ENCODE measurements at places on chromosomes 7 and 10.

DNA sequence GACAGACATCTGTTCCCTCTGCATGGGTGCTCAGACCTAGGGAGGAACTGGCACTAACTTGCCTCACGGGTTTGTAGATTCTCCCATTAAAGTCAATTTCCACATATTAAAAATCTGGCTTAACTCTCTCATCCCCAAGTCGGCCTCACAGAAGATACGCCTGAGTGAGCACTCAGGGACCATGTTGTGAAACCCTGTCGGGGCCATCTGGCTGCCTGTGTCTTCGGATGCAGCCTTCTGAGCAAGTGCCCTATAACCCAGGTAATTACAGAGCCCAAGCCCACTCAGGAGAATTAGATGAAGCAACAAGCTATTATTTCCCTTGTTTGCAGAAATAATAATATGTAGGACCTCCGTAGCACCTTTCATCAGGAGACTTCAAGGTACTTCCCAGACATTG is 219.3 kb upstream of the GLI3 start:
- no peak for DNase-seq

GRCh38 chr10:86662186-86663045 is 5.9 kb upstream of the LDB3 start:
- no peak for DNase-seq

DNA sequence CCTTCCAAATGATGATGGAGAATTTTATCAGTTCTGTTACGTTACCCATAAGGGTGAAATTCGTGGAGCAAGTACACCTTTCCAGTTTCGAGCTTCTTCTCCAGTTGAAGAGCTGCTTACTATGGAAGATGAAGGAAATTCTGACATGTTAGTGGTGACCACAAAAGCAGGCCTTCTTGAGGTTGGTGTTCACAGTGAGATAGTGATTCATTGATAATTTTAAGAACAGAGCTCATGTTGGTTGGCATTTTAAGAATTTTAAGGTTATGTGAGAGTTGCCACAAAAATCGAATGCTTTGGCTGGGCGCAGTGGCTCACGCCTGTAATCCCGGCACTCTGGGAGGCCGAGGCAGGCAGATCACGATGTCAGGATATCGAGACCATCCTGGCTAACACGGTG is 25.9 kb downstream of the TAX1BP1 start:
- no peak for DNase-seq

DNA sequence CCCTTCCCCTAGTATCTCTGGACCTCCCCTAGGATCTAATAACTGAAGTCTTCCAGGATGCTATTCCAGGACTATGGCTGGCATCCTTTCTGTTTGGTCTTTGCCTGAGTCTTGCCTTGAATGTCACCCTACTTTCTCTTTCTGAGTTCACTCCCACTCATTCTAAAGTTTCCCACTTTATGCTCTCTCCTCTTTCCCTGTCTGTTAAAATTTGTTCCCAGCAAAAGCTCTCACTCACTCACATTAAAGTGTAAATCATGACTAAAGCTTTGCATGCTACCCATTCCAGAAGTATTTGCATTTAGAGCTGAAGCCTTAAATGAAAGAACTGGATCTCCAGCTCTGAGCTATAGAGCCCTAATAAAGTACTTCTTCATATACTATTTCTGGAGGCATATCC is 42.1 kb upstream of the RAPGEF5 start:
- no peak for DNase-seq

GRCh38 chr10:3406556-3406955 is 234.0 kb upstream of the PITRM1 start:
- no peak for DNase-seq

DNA sequence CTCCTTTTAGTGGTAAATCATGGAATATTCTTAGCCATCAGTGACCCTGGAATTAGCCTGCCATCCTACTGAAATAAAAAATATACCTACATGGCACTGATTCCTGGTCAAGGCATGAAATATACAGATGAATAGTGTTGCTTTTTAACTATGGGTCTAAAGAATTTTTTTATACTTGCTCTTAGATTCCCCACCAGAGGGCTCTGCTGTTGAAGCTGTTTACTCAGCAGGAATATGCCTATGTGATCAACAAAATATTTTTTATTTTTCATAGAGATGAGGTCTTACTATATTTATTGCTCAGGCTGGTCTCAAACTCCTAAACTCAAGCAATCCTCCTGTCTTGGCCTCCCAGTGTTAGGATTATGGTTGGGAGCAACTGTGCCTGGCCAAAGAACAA is 13.5 kb downstream of the ZC3HC1 start:
- DNase-seq: peak; percentile 58

DNA sequence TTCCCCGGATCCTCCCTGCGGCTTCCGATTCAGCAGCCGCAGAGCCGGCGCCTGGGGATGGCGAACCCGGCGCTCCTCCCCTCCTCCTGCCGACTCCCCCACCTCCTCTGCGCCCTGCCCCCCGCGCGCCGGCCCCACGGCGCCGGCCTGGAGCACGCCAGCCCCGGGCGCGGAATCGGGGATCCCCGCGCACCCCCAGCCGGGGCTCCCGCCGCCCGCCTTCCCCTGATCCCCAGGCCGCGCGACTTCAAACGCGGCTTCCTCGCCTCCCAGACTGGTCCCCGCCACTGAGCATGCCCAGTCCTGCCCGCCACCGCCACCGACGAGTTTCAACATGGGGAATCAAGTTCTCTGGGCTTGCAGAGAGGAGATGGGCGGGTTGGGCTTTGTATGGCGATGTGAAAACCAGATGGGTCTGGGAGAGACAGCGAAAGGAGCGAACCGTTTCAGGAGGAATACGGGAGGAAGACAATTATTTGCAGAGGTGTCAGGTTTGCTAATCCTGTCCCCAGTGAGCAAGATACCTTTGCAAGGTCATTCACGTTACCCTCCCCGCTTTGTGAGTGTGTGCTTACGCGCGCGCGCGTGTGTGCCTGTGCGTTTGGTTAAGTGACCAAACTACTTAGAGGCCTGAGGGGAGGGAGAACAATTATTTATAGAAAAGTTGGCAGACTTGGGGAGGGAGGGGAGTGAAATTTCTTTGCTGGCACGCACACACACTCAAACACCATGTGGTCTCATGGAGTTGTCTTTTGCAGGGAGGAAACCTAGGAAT is at the start of gene PANK1:
Gene PANK1 (minus strand): TSS at position 276 of the 775 bp plus-strand sequence. CDS start 351 bp downstream, outside the sequence.
- DNase-seq: peak; percentile 77

- DNase-seq: no peak
These were observed 253.7 kb downstream of the DYNC1I1 start for GRCh38 chr7:96026010-96026409.

GRCh38 chr10:43293677-43294057 is 26.8 kb upstream of the RASGEF1A start:
- DNase-seq: no peak

DNA sequence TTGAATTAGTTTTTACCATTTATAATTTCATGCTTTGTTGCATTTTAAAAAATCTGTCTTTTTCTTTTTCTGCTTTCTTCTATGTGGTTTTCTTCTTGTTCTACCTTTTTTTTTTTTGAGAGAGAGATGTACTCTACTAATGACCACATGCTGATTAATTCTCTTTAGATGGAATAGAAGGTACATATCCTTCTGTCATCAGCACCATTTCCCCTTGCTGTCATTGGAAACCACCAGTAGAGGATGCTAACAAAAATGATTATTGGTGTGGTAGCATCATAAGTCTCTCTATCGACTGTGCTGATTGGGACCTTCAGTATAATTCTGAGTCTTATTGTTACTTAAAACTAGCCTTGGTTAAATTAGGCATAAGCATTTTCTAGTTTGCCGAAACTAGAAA is 3.6 kb downstream of the ZEB1 start:
- peak; percentile 91 for DNase-seq

GRCh38 chr7:26337232-26337865 is 45.7 kb downstream of the SNX10 start:
- no peak for DNase-seq

DNA sequence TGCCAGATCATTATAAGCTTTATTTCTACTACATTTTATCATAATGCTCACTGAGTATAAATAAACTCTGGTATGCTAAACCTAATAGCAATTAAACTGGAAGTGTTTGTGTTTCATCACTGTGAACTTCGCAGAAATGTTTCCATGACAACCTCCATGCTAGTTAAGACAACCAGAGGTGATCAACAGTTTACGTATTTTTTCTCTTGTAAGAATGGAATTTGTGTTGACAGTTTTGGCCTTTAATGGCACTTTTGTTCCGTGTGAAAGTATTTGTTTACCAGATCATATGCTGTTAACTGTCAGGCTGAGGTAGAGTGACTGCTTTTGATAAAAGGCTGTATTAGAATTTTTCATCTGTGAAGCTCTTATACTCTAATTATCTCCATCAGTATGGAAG is 212.1 kb upstream of the PPP1R3A start:
- DNase-seq: no peak

GRCh38 chr10:8389630-8390029 is 335.1 kb downstream of the GATA3 start:
- DNase-seq: no peak

DNA sequence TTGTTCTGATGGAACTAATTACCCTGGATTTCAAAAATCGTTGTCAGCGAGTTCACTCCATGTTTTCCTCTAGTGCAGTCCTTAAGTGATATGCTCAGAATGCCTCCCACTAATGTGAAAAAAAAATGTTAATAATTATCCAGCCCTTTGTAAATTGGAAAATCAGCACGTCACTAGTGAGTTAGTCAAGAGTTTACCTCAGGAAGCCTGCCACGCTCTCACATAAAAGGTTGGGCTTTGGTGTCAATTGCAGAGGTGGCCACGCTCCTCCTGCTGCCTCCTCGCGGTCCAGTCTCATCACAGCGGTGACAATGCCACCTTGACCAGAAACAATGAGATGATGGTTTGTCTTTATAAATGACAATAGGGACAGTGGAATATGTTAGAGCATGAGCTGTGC is 22.5 kb downstream of the UPP1 start:
- DNase-seq: no peak

DNA sequence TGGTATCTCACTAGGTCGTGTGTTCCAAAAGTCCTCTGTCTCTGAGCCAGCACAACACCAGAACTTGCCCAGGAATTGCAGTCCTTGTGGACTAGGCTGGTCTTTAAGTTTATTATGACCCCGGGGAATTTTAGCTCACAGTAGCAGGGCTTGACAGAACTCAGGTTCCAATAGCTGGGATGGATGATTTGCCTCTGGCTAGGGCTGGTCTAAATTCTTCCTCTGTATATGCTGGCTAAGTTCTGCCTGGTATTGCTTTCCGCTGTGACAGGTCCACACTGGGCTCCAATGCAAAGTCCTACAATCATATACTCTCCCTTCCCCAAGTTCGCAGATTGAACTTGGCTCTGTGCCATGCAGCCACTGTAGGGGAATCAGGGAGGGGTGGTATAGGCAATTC is 52.5 kb downstream of the FAS start:
- DNase-seq: no peak

GRCh38 chr7:73313521-73313906 is 4.9 kb upstream of the NSUN5 start:
- DNase-seq: no peak

- no peak for DNase-seq
These were observed 20.6 kb upstream of the ADAMTS14 start for GRCh38 chr10:70651661-70652060.

GRCh38 chr10:11759347-11759746 is 17.2 kb downstream of the ECHDC3 start:
- no peak for DNase-seq

DNA sequence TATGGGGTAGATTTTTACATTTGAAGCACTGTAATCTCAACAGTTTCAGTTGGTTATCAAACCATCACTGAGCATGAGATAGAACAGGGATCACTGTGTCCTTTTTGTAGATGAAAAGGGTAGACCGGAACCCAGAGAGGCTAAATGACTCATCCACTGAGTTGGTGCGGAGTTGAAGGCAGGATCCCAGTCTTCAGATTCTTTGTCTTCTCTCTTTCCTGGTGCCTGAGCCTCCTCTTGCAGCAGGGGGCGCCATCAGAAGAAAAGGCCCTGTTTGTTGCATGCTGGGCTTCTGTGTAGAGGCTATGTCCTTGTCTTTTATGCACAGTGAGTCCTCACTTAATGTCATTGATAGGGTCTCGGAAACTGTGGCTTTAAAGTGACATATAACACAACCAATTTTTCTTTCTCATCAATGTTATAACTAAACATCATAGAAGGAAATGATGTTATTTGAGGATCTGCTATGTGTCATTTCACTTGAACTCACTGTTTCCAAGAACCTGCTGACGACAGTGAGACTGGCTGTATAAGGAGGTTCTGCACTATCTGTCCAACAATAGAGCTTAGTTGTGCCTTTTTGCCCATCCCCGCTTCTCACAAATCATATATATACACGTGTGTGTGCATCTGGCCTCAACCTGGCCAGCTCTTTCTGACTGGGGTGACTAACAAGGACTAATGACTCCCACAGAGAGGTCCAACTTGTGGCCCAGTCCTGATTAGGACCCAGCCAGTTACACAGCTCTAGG is 14.3 kb downstream of the ZNF282 start:
- peak; percentile 83 for DNase-seq

GRCh38 chr10:61089251-61089650 is 145.3 kb upstream of the RHOBTB1 start:
- DNase-seq: no peak

DNA sequence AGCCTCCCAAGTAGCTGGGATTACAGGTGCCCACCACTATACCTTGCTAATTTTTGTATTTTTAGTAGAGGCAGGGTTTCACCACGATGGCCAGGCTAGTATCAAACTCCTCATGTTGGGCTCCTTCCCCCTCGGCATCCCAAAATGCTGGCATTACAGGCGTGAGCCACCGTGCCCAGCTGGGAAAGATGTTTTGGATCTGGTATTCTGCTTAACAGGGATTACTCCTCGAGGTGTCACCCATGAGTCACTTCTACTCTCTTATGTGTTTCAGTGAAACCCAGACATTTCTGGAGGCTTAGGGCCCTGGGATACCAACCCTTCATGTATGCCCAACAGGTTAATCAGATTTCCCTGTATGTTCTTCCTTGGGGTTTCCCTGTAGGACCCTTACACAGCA is 11.8 kb upstream of the OPN4 start:
- peak; percentile 76 for DNase-seq

DNA sequence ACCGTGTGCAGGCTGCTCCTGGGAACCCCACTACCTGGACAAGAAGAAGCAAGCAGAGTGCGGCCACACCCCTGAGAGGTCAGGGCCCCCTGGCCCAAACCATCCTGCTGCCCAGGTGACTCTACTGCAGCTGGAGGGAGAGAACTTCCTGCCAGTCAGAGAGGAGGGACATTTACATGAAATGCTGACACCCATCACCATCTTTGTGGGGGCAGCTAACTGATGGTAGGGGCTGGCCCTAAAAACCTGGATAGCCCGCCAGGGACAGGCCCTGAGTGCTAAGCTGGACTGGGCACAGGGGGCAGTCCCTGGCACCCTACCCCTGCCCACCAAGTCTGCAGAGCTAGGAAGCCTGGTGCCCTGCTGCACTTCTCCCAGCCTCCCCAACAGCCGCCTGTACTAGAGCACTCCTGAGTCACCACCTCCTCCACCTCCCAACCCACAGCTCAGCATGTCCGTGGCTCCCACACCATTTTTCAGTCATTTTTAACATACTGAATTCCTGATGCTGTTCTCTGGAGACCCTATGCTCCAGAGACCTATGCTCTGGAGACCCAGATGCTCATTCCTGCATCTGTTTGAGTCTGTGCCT is 27.5 kb downstream of the DPCD start:
- no peak for DNase-seq

- DNase-seq: peak; percentile 94
These were observed 68.1 kb upstream of the CDK6 start for GRCh38 chr7:92904244-92905131.

GRCh38 chr10:1208366-1209311 is 152.5 kb downstream of the WDR37 start:
- no peak for DNase-seq

All from RKO (cell line).